T-helper 2 cell (primary cell): ENCODE measurements at places on chromosomes 11 and 22.

GRCh38 chr11:57434640-57435546, 8.0 kb upstream of the SLC43A3 start:
- no peak for DNase-seq

GRCh38 chr22:24384131-24384530, 43.3 kb upstream of the ADORA2A start:
- DNase-seq, result no peak

DNA sequence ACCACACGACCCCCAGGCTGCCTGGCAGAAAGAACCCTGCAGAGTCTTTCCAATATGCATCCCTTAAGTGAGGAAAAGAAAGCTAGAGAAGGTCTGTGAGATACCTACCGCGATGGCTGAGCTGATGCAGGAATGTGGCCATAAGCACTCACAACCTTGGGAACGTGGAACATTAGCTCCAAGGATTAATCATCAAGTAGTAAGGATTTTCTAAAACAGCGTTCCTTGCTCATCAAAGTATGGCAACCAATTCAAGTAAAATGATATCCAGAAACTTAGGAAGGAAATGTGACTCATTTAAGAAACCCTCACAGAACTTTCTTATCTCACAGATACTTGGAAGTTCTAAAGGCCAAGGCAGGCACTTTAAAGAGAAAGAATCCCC, 12.8 kb downstream of the PACSIN2 start:
- DNase-seq, result no peak

- DNase-seq, result no peak
Observed at GRCh38 chr22:19527321-19527721, 3.1 kb upstream of the CLDN5 start.

GRCh38 chr11:104841185-104841584, 57.1 kb downstream of the CASP12 start:
- DNase-seq, result no peak

DNA sequence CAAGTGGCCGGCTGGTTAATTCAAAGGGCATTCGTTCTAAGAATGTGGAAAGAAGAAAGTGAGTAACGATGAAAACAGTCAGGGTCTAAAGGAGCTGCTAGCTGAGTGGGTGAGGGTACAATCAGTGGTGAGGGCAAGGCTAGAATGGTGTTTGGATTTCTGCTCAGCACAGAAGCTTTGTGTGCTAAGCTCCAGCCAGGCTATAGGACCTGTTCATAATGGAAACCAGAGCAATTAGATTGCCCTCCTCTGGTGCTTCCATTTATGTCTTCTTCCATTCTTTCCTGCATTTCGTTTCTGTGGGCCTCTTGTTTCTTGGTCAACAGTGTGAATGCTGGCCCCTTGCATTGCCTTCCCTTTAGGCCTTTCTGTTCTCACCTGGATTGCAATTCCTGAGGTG, 572.9 kb upstream of the CHORDC1 start:
- no peak for DNase-seq

GRCh38 chr11:58070585-58070984, 39.8 kb downstream of the OR6Q1 start:
- no peak for DNase-seq

DNA sequence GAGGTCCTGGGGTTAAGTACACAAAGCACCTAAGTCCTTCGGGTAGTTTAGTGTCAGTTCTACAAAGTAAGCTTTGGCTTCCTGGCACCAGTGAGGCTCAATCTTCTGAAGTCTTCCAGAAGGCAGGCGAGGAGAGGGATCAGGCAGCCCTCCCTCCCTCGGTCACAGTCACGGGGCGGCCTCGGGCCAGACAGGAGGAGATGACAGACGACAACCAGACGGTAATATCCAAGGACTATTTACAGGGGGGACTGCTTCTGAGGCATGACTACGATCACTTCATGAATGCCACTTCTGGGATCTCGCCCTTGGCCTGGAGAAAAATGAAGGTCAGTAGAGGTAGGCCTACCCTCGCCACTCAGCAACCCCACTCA, 383 bp upstream of the TMEM223 start:
- DNase-seq, result no peak

GRCh38 chr11:96094156-96094555, 170.2 kb upstream of the MTMR2 start:
- no peak for DNase-seq

GRCh38 chr22:19844377-19845053, 10.2 kb downstream of the GNB1L start:
- no peak for DNase-seq

GRCh38 chr11:63478896-63479295, 12.1 kb downstream of the PLAAT5 start:
- DNase-seq, result peak; percentile 50

- no peak for DNase-seq
Observed at GRCh38 chr22:22593250-22593649, 34.2 kb upstream of the PRAME start.

DNA sequence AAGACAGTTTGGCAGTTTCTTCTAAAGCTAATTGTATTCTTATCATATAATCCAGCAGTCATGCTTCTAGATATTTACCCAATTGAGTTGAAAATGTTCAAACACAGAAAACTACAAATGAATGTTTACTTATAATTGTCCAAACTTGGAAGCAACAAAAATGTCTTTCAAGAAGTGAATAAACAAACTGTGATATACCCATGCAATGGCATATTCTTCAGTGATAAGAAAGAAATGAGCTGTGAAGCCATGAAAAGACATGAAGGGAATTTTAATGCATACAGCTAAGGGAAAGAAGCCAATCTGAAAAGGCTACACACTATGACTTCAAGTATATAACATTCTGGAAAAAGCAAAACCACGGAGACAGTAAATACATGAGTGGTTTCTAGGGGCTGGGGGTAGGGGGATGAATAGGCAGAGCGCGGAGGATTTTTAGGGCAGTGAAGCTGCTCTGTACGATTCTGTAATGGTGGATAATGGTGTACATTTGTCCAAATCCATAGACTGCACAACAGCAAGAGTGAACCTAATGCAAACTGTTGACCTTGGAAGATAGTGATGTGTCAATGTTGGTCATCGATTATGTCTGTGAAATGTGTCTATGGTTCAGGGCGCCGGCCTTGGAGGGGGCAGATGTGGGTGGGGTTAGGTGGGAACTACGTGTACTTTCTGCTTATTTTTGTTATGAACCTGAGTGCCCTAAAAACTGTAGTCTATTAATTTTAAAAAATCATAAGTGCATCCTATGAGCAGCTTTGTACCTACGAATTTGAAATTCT, 424.9 kb downstream of the TBC1D22A start:
- no peak for DNase-seq

DNA sequence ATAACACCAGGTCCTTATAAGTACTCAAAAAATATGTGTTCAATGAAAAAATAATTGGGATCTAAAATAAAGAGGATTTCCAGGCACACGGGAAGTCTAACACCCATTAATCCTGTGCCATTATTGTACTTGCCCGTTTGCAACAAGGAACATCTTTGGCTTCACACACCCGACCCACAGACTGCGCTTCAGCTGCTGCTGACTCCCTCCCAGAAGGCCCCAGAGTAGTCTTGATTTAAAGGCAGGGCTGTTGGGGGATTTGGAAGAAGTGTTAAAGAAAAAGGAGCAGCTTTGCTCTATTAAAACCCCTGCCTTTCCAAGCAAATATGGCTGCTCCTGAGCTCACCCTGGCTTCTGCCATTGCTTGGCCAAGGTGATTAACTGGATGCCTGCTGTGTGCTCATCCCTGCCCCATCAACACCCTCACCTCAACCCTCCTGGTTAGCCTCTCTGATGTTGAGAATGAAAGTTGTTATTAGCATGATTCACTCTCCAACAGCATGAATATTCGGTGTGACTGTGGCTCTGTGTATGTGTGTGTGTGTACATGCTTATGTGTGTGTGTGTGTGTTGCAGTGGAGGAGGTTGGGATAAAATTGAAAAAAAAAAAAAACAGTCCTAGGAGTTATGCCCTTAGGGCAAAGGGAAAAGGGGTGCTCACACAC, 76.1 kb downstream of the KIRREL3 start:
- DNase-seq, result no peak

DNA sequence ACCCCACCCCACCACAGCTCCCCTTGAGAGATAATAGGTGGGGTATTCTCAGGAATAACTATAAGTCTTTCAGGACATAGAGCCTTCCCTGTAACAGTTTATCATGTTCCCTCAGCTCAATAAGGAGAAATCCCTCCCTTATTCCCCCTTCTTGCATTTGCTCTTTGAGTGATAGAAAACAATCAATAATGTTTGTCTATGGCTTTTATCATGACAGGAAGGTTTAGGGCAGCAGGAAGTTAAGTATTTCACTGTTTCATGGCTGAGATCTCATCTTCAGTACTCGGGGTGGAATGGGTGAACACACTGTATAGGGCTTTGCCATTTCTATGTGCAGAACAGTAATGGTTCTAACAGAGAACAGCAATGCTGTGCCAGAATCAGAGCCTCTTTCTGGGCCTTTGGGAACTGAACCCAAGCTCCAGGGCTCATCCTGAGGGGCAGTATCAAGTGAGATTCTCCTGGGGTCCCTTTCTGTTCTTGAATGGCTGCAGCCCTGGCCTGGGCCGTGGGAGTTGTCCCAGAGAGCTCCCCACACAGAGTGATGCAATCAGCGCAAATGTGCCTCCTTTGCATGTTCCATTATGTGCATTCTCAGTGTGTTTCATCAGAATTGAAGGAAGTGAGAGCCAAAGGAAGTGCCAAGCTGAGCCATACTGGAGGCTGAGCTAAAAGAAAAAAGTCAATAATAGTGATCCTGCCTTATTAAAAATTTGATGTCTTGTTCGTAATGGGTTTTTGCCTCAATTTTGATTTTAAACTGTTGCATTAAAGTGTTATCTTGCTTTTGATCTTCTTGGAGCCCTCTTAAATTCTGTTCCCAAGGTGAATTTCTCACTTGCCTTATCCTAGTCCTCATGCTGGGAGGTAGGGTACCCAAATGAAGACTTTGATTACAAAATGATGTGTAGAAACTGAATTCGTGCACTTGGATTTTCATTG, 2.9 kb upstream of the CYP2R1 start:
- no peak for DNase-seq

- DNase-seq, result no peak
Observed at GRCh38 chr22:40479126-40479800, 108.9 kb downstream of the SGSM3 start.

GRCh38 chr11:63635762-63636465, 21.7 kb upstream of the PLAAT3 start:
- peak; percentile 63 for DNase-seq

- no peak for DNase-seq
Observed at GRCh38 chr11:105690467-105690866, 80.6 kb downstream of the GRIA4 start.

DNA sequence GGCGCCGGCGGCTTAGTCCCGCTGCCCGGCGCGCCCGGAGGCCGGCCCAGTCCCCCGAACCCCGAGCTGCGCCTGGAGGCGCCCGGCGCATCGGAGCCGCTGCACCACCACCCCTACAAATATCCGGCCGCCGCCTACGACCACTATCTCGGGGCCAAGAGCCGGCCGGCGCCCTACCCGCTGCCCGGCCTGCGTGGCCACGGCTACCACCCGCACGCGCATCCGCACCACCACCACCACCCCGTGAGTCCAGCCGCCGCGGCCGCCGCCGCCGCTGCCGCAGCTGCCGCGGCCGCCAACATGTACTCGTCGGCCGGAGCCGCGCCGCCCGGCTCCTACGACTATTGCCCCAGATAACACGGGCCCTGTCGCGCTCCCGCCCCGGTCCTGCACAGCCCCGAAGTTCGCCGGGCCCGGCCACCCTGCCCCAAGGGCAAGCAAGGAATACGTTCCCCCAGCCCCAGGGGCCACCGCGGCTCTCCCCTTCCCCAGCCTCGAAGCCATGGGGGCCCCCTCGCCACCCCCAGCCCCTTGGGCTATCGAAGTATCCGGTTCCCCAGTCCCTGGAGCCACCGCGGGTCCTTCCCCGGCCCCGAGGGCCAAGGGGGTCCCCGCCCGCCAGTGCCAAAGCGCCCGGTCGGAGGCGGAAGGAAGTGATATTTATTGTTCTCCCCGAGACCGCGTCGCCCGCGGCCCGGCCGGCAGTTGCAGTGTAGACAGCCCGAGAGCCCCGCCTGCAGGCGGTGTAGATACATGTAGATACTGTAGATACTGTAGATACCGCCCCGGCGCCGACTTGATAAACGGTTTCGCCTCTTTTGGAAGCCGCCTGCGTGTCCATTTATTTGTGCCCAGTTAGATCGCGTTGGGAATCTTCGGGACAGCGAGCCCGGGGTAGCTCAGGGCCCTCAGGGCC, 6.2 kb downstream of the TBX1 start:
- DNase-seq, result peak; percentile 19

DNA sequence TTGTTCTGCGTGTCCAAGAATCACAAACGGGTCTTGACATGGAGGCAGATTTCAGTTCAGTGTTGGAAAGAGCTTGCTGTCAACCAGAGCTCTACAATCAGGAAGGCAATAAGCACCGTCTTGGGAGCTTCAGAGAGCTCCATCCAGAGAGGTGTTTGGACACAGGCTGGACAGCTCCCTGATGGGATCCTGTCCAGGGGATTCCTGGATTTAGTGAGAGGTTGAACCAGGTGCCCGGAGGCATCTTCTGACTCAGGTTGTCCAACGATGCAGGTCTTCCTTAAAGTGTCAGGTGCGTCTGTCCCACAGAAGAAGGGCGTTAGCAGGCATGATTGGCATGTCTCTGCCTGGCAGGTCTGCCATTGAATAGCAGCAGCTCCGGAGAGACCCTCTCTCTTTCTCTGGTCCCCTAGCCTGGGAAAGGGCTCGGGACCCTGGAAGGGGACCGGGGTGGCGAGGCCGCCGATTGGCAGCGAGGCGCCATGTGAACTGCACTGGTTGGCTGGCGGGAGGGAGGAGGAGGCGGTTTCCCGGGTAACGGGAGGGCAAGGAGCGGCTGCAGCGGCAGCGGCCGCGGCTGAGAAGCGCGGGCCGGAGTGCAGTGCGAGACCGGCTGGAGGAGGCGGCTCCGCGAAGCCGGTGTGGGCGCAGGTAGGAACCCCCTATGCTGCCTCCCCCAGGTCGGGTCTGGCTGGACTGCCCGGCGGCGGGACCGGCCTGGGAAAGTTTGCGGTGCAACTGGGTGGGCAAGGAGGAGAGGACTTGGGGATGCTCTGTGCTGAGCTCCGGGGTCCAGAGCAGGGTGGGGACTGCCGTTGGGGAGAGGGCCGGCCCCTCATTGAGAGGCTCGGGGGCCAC, 104.1 kb upstream of the E2F8 start:
- DNase-seq, result no peak

- peak; percentile 68 for DNase-seq
Observed at GRCh38 chr11:3947061-3947460, 91.6 kb downstream of the STIM1 start.

- no peak for DNase-seq
Observed at GRCh38 chr11:74701351-74701750, 29.9 kb downstream of the CHRDL2 start.
